ENCODE measurements at places on chromosomes 5 and 9.
A peak's percentile ranks its signal among the peaks of the same experiment; 100 is the strongest.

DNA sequence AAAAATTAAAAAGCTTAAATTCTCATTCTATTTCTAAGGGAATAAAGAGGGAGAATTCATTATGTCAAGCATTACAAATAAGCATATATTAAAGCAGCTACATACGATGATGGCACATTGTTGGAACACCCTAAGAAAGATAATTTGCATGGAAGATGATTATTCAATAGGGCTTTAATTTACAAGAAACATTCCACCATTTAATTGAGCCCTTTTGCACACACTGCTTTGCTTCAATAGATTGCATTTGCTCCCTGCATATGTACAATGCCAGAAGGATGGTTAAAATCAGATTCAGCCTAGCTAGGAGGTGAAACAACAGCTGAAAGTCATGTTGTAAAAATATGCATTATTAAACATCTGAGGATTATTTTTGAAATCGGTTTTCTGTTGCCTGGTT, 21.8 kb downstream of the KIAA1958 start:
- no peak for DNase-seq

DNA sequence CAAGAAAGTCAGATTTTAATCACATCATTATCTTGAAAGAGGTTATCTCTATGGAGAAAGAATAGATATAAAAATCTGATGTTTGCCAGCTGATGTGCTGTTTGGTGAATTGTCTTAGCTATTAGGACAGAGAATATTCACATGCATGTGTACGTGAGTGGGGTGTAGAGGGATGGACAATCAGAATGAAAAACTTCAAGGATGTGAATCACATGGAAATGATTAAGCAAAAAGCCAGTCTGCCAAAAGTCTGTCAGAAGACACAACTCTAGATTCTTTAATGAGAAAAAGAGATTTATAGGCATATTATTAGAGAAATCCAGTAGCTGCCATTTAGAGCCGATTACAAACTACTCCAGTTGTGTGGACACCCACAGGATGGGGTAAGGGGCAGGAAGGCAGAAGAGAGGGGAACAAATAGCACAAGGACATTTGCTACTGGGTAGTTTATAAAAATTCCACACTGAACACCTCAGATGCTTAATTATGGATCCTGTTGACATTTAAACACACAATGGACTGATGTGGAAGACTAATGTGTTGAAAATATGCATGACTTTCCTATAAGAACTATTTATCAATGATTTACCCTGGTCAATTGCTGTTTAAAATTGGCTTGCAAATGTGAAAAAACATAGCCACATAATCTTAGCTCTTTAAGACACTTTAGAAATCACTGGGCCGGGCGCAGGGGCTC, 127.4 kb downstream of the PTTG1 start:
- DNase-seq: no peak

GRCh38 chr5:167378894-167379723, 912.3 kb upstream of the WWC1 start:
- DNase-seq: no peak

GRCh38 chr9:134525070-134525815, 116.4 kb upstream of the COL5A1 start:
- DNase-seq: no peak

- DNase-seq: no peak
These were observed 3.1 kb upstream of the DOCK8 start for GRCh38 chr9:211557-211956.

GRCh38 chr9:13111778-13112177, 167.7 kb downstream of the MPDZ start:
- DNase-seq: no peak

DNA sequence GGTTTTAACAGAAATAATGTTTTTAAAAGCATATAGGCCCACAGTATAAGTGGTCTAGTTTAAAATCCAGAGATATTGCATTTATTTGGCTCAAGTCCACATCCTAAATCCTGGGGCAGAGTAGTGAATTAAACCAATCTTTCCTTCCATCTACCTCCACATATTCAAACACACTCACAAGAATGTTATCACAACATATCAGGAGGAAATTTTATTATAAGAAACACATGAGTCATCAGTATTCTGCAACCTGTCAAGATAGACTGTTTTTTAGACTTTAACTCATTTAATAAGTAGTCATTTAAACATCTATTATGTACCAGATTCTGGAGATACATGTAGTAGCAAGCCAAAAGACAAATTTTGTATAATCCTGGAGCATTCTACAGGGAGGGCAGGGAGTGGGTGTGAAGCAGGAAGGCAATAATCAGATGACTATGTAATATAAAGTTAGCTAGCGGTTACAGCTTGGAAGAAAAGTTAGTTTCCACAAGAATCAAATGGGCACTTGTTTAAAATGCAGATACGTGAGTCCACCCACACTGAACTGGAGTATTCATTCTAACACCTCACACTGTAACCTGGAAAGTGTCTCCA, 187.3 kb upstream of the PIK3R1 start:
- DNase-seq: no peak

DNA sequence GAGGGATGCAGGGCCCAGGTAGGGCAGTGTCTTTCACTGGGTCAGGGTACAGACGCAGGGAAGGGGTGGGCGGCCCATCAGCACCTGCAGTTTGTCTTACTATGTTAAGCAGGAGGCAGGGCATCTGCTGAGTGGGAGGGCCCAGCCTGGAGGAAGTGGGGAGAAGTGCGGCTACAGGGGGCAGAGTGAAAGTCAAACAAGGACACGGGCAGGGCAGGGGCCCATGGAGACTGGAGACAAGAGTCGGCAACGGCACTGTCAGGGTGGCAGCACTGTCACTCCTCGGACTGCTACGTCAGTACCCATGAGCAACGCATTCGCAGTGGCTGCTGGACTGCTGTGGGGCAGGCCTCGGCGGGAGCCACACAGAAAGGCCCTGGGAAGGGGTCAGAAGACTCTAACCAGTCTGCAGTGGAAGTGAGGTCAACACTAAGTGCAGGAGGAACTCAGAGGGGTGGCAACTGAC, 19.7 kb downstream of the CAMSAP1 start:
- peak; percentile 17 for DNase-seq

DNA sequence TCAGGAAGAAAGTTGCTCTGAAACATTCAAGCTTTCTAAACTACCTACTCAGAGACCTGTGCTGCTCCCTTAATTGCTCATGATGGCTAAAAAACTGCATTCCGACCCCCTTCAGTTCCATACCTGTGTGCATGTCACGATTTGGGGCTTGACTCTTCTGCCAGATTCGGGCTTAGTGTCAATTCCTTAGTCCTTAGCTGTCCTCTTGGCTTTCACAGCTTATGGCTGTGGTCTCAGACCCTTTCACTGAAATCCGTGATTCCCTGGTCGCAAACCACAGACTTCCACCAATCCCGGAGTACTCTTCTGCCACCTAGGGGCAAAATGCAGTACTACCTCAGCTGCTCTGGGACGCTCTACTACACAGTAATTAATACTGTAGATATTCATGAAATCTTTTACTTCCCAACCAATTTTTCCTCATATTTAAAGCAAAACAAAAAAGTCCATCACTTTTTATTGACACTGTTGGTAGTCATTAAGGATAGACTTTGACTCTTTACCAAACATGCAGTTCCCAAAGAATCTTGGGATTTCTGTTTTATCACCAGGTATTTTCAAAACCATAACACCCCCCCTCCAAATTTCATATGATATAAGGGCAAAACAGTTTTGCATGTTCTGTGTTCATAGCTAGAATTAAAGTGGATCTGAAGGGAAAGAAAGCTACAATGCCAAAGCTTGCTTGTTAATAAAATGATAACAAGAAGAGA, 617.4 kb downstream of the SLCO4C1 start:
- DNase-seq: peak; percentile 74

Data from myocyte (in vitro differentiated cells).